ENCODE measurements at places on chromosomes 6 and 20. TPM values are rescaled to one million over a fixed set of nuclear protein-coding genes. Genes with fewer than 3 reads are reported as not detected.

DNA sequence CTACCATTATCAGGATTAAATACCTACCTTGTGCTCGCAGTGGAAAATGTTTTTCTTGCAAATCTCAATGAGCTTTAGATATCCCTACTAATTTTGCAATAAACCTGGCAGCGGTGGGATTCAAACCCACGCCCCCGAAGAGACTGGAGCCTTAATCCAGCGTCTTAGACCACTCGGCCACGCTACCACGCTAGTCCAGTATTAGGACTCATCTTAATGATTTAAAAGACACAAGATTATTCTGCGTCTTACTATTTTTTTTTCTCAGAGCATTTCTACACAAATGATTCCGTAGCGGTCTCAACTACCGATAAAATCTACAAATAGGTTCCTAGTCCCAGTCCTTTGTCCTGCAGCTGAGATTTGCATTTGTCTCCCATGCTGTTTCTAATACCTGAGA, 35.2 kb upstream of the ZSCAN23 start:
- DNase-seq: no peak

GRCh38 chr6:101730954-101731353, 337.4 kb downstream of the GRIK2 start:
- DNase-seq: no peak

SLC22A3 gene
- 1.8 TPM for total RNA-seq

SLC26A8 gene
- total RNA-seq: not detected

GRCh38 chr20:62925420-62926228, 681 bp downstream of the DIDO1 start:
- no peak for DNase-seq
